GM12878 (cell line): ENCODE measurements at places on chromosomes 2 and 18. TPM values are rescaled to one million over a fixed set of nuclear protein-coding genes. Genes with fewer than 3 reads are reported as not detected.
A peak's percentile ranks its signal among the peaks of the same experiment; 100 is the strongest.

DNA sequence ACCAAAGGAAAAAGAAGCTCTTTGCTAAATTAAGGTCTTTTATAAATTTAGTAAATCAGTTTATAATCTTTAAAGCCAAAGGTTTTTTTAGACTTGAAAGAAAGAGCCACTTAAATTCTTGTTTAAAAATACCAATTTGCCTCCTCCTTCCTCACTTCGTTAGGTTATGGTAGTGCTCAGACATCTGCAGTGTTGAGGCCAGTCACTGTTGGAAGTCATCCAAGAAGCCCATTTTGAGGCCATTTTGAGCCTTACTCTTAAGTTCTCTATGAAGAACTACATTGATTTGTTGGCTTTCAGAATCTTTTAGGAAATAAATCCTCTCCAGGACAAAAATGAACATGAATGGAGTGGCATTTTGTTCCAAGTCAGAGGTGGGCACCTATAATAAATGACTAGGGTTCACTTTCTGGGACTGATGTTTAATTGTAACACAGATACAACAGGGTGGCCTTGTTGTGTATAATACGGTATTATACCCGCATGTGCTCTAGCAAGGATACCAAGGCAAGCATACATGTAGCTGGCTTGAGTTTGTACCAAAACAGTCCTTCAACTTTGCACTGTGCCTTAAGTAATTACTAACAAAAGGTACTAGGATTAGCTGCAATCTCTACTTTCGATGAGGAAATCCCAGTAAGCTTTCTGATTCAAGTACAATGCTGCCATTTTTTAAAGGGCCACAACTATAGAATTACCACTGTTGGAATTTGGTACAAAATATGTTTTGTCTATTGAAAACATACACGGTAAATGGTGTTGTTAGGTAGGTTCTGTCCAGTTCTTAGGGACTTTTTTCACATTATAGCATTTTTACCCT, 22.8 kb downstream of the SLC66A3 start:
- DNase-seq: no peak
- H3K27me3 ChIP-seq: no peaks in the 10 kb centered on the region
- no peaks in the 10 kb centered on the region for H3K36me3 ChIP-seq
- H3K27ac ChIP-seq: no peak overlapping the region
- no peaks in the 10 kb centered on the region for H3K4me1 ChIP-seq

DNA sequence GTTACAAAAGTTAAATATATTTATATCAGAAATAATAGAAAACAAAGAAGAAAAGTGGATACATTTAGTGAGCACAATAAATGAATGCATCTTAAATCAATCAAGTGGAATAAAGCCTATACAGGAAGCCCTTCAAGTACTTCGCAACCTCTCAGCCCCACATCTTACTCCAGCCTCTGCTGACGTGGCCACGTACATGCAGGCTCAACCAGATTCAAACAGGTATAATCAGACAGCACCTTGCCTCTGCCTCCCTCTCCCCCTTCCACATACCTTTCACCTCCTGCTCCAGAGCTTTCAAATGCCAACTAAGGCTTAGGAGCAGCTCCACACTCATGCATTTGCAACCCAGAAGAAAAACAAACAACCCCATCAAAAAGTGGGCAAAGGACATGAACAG, 32.9 kb downstream of the CACNB4 start:
- H3K27ac ChIP-seq: no peak overlapping the region
- no peak for DNase-seq
- H3K4me1 ChIP-seq: peaks cover 13% of the 10 kb centered on the region
- H3K4me3 ChIP-seq: no peak overlapping the region
- no peaks in the 10 kb centered on the region for H3K27me3 ChIP-seq

- H3K4me3 ChIP-seq: no peak overlapping the region
- H3K27ac ChIP-seq: no peak overlapping the region
- no peaks in the 10 kb centered on the region for H3K27me3 ChIP-seq
- no peaks in the 10 kb centered on the region for H3K36me3 ChIP-seq
- no peak for DNase-seq
Measured at GRCh38 chr18:58239879-58240278, 195.9 kb downstream of the NEDD4L start.

GRCh38 chr2:11677136-11678055, 7.4 kb upstream of the NTSR2 start:
- DNase-seq: no peak
- H3K27ac ChIP-seq: no peak overlapping the region
- H3K4me3 ChIP-seq: no peak overlapping the region
- peaks cover 10% of the 10 kb centered on the region for H3K27me3 ChIP-seq
- H3K4me1 ChIP-seq: no peaks in the 10 kb centered on the region
- H3K36me3 ChIP-seq: no peaks in the 10 kb centered on the region

DNA sequence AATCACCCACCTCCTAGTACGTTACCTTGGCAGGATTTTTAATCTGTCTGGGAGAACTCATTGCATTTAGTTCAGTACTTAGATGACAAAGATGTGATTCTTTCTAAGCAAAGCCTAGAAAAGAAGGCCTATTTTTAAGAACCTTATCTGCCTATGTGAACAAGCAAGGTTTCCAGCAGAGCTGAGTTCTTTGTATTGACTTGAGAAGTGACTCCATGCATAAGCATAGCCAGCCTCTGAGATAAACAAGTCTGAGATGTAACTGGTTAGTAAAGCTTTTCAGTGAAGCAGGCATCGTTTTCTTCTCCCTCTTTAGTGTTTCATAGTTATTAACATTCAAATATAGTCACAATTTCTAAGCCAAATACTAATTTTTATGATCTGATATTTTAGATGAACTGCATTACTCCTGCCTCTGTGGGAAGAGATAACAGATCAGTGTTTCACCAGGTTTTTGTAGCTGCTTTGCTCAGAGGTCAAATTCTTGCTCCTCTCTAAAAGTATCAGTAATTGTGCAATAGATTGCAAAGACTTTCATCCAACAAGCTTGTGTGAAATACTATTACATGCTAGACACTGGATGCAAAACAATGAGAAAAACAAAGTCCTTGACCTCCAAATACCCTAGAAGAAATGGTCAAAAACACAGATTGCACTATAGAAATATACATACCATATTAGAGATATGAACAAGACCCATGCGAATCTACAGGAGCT, 107.8 kb downstream of the MBD2 start:
- no peak for DNase-seq
- H3K4me1 ChIP-seq: no peaks in the 10 kb centered on the region
- H3K4me3 ChIP-seq: no peak overlapping the region
- H3K27me3 ChIP-seq: no peaks in the 10 kb centered on the region

GRCh38 chr18:48165111-48165866, 234.8 kb upstream of the SMAD2 start:
- no peaks in the 10 kb centered on the region for H3K4me1 ChIP-seq
- H3K4me3 ChIP-seq: no peak overlapping the region
- H3K36me3 ChIP-seq: no peaks in the 10 kb centered on the region

DNA sequence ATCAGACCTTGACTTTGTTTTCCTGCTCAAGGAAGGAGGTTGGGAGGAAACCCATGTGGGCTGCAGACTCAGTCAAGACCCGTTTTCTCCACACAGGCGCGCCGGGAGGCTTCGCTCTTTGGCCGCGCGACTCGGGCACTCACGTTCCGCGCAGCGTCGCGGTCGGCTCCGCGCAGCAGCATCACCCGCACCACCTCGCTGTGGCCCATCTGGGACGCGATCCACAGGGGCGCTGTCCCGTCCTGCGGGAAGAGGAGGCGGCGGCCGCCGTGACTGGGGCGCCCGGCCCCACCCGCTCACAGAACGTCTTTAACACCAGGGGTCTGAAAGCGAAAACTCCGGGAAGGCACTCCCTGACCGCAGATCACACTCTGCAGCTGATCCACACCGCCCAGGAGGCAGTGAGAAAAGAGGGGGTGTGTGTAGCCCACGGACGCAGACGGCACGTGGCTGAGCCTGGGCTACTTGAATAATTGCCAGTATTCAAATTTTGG, 33.1 kb upstream of the NPC1 start:
- no peak overlapping the region for H3K27ac ChIP-seq
- peak overlapping the region; percentile 57; the same call in 1 of the 2 replicates for H3K4me3 ChIP-seq
- no peaks in the 10 kb centered on the region for H3K36me3 ChIP-seq

DNA sequence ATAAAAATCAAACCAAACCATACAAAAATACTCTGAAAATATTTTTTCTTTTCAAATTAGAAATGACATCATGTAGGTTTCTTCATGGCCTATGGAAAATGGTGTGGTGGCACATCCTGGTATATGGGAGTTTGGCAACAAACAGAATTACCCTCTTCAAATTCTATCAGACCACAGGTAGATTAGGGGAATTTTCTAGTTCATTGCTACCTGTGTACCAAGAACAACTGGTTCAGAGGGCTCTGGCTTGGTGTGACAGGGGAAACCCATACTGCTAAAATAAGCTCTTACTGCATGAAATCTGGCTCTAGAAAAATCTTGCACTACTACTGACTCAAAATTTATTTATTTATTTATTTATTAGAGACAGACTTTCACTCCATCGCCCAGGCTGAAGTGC, 63.4 kb upstream of the PELI1 start:
- H3K4me1 ChIP-seq: peaks cover 61% of the 10 kb centered on the region
- H3K4me3 ChIP-seq: no peak overlapping the region
- peak; percentile 48 for DNase-seq
- no peak overlapping the region for H3K27ac ChIP-seq

DNA sequence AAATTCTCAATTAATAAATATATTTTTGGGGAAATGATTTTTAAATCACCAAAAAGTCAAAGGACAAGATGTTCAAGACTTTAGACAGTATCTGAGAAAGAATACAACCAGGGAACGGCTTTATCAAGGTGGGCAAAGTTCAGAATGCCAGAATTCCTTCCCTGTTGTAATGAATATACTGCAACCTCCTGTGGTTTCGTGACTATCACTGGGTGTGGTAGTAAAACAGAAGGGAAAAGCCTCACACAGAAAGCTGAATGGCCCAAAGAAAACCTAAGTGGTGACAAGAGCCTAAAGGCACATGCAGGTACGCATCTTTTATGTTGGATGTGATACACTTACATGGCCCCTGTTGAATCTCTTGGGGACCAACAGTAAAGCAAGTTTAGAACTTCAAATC, 37.1 kb downstream of the MBD2 start:
- H3K27ac ChIP-seq: no peak overlapping the region
- H3K4me1 ChIP-seq: peaks cover 23% of the 10 kb centered on the region
- H3K27me3 ChIP-seq: no peaks in the 10 kb centered on the region
- peaks cover 10% of the 10 kb centered on the region for H3K36me3 ChIP-seq
- no peak for DNase-seq
- H3K4me3 ChIP-seq: no peak overlapping the region

GRCh38 chr2:88190808-88191721, 20.9 kb downstream of the THNSL2 start:
- no peak overlapping the region for H3K4me3 ChIP-seq
- no peak overlapping the region for H3K27ac ChIP-seq
- no peaks in the 10 kb centered on the region for H3K4me1 ChIP-seq
- no peaks in the 10 kb centered on the region for H3K36me3 ChIP-seq

DNA sequence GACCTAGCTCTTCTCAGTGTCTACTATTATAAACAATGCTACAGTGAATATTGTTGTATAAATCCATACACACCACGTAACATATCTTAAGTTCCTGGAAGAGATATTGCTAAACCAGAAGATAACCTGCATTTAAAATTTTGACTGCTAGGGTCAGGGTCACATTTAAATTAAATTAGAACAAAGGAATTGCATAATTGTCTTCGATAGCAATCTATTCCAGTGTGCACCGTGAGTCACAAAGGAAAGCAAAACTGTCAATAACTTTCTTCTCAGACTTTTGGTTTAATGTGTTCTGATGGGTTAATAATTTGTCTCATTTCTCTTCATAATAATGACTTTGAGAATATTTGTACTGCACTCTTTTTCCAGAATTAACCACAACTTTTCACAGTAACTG, 4.2 kb downstream of the GEN1 start:
- H3K4me1 ChIP-seq: 0 out of 2 replicates have a peak, but pooled peaks cover 3% of the 10 kb centered on the region
- no peak for DNase-seq
- H3K27ac ChIP-seq: peak overlapping the region; percentile 33; the same call in 1 of the 2 replicates
- H3K27me3 ChIP-seq: no peaks in the 10 kb centered on the region
- no peaks in the 10 kb centered on the region; the same call in 1 of the 2 replicates for H3K36me3 ChIP-seq

DNA sequence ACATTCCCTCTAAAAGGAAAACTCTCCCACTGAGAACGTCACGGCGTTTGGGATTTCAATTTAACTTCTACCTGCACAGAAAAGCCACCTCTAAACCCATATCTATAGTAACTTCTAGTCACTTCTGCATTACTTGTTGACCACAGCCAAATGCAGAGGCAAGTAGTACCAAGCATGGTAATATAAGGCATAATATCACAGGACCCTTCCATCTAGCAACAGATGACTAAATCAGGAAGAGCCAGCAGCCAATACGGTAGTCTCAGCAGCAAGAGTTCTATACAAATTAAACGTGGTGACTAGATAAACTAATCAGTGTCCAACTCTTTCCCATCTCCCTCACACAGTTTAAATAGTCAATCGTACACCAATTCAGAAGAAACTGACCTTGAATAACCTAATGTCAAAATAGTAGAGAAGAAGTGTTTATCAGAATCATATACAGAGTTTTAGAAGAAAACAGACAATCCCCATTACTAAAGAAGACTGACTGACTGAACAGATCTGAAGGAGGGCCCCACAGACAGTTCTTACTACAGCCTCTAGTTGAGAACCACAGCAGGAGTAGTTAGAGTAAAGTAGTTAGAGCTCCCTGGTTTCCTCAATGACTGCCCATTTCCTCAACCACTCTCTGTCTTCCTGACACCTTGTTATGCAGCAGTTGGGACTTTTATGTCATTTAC, 30.0 kb downstream of the MEMO1 start:
- peaks cover 11% of the 10 kb centered on the region; the same call in 1 of the 2 replicates for H3K4me1 ChIP-seq
- peak; percentile 76 for DNase-seq
- H3K4me3 ChIP-seq: 0 out of 2 replicates have a peak overlapping the region, but pooled peaks have one; percentile 7
- H3K36me3 ChIP-seq: no peaks in the 10 kb centered on the region

The UGT1A3 gene
- not detected in 2 replicates for total RNA-seq

- H3K27me3 ChIP-seq: no peaks in the 10 kb centered on the region
- H3K27ac ChIP-seq: no peak overlapping the region
- H3K4me1 ChIP-seq: no peaks in the 10 kb centered on the region
- no peak overlapping the region for H3K4me3 ChIP-seq
- H3K36me3 ChIP-seq: no peaks in the 10 kb centered on the region
Measured at GRCh38 chr2:65153515-65153914, 23.6 kb upstream of the RAB1A start.

GRCh38 chr18:9336827-9337226, 2.3 kb downstream of the TWSG1 start:
- peaks cover 5% of the 10 kb centered on the region; the same call in 1 of the 2 replicates for H3K4me1 ChIP-seq
- DNase-seq: no peak
- no peaks in the 10 kb centered on the region for H3K27me3 ChIP-seq
- no peaks in the 10 kb centered on the region for H3K36me3 ChIP-seq
- H3K4me3 ChIP-seq: peak overlapping the region; percentile 25

- peaks cover 3% of the 10 kb centered on the region for H3K36me3 ChIP-seq
- H3K4me1 ChIP-seq: peaks cover 6% of the 10 kb centered on the region; the same call in 1 of the 2 replicates
- H3K27ac ChIP-seq: no peak overlapping the region
- H3K4me3 ChIP-seq: no peak overlapping the region
Measured at GRCh38 chr2:229856413-229856812, 65.4 kb downstream of the TRIP12 start.

GRCh38 chr2:2536416-2537056, 205.5 kb upstream of the MYT1L start:
- H3K4me3 ChIP-seq: no peak overlapping the region
- H3K36me3 ChIP-seq: no peaks in the 10 kb centered on the region
- H3K27me3 ChIP-seq: no peaks in the 10 kb centered on the region
- no peak for DNase-seq

The TTC27 gene
- total RNA-seq: 24.2 and 25.4 TPM in 2 replicates

- no peaks in the 10 kb centered on the region for H3K36me3 ChIP-seq
- H3K4me3 ChIP-seq: no peak overlapping the region
- no peak for DNase-seq
- H3K27ac ChIP-seq: no peak overlapping the region
- H3K27me3 ChIP-seq: no peaks in the 10 kb centered on the region
Measured at GRCh38 chr2:96656540-96656939, 14.0 kb downstream of the FER1L5 start.

The AOX1 gene
- total RNA-seq: 0.56 and 0.80 TPM in 2 replicates

The MARCHF4 gene
- total RNA-seq: not detected in 2 replicates

The PLEKHA3 gene
- 13.3 and 15.3 TPM in 2 replicates for total RNA-seq
